GM03348 (cell line): ENCODE measurements at places on chromosomes 12 and 14.

- DNase-seq, result no peak
Measured at GRCh38 chr14:99188731-99189191, 83.2 kb downstream of the BCL11B start.

DNA sequence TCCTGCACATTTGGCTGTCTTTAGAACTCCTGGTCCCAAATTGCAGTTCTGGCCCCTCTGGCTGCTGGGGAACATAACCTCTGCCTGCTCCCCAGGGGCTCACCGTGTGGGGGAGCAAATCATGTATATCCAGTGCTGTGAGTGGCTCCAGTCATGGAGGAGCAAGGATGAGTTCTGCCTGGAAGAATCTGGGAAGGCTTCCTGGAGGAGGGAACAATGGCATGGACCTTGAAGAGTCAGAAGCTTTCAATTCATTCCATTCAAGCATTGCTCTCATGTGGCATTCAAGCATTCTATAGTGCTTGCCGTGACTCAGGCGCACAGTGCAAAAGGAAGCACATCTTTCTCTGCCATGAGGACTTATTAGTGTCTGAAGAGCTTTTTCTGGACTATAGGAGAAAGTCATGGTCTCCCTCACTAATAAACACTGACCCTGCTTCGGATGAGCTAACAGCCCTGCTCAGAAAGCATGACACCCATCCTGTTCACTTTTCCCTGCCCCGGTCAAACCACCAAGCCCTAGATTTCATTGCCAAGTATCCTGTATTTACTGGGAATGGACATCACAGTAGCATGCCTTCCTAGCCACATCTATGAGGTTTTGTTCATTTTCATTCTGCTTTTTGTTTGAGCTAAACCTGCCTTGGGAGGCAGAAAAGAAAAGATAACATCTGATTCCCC, 3.5 kb downstream of the IFI27 start:
- DNase-seq, result no peak

DNA sequence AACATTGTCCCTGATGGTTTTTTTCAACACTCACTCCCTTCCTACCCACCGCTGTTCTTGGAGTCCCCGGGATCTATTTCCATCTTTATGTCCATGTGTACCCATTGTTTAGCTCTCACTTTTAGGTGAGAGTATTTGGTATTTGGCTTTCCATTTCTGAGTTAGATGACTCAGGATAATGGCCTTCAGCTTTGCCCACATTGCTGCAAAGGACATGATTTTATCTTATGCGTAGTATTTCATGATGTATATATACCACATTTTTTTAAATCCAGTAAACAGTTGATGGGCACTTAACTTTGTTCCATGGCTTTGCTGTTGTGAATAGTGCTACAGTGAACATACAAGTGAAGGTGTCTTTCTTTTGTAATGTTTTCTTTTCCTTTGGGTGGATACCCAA, 123.5 kb upstream of the KITLG start:
- DNase-seq, result no peak

- peak; percentile 16 for DNase-seq
Measured at GRCh38 chr12:16555630-16556029, 50.3 kb downstream of the LMO3 start.

- no peak for DNase-seq
Measured at GRCh38 chr14:102200690-102201352, 61.1 kb downstream of the WDR20 start.

- DNase-seq, result peak; percentile 72
Measured at GRCh38 chr12:8914716-8915526, 612 bp downstream of the PHC1 start.

DNA sequence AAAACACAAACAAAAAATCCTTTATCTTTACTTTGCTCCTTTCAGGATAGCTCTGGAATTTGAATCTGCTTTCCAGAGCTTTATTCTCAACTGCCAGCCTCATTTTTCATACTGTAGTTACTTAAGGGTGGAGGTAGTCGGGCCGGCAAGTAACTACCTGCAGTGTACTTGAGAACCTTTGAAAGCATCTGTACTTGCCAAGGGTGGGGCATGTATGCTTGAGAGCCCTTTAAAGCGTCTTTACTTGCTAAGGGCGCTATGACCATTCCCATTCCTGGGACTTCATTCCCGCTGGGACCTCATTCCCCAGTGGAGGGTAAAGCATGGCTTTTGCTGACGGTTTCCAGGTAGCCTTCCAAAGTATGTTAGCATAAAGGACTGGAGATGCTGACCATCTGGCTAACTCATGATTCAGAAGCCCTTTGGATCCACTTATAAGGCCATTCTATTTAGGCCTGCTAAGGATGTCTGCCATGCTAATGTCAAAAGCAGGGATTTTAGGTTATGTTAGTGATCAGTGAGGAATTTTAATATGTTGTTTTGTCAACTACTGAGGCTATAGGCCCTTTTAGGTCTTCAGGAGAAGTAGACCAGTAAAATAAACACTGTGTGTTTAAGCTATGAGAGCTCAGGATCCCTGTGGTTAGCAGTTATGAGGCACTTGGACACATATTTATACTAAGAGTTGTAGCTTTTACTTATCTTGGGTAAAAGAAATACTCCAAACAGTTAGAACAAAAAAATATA, 74.9 kb downstream of the CRADD start:
- DNase-seq, result no peak

- no peak for DNase-seq
Measured at GRCh38 chr12:118980407-118981014, 830 bp upstream of the SRRM4 start.

DNA sequence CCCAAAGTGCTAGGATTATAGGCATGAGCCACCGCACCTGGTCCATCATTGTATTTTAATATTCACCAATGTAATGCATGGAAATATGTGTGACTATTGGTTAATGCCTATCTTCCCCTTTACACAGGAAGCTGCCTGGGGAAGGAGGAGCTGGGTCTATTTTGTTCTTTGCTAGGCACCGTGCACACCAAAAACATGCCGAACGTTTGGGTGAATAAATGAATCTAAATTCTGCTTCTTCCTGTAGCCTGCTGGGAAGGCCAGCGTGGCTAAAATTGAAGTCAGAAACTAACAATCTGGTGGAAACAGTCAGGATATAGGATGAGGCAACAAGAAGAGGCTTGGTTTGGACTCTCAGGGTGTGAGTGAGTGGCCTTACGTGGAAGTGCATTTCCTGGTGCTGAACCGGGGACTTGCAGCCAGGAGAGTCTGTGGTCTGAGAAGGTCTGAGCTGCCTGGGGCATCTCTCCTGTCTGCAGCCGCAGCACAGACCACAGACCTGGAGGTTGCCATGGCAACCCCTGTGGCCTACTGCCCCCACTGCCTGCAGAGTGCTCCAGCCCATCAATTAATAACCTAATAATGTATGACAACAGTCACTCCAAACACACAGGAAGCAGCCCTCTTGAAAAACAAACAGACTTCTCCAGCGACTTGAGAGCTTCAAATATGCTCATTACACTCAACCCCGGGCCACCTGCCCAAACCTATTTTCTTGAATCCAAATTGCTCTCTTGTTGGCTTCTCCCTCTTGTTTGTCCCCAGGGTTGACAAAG, 5.5 kb upstream of the GPR68 start:
- peak; percentile 33 for DNase-seq

DNA sequence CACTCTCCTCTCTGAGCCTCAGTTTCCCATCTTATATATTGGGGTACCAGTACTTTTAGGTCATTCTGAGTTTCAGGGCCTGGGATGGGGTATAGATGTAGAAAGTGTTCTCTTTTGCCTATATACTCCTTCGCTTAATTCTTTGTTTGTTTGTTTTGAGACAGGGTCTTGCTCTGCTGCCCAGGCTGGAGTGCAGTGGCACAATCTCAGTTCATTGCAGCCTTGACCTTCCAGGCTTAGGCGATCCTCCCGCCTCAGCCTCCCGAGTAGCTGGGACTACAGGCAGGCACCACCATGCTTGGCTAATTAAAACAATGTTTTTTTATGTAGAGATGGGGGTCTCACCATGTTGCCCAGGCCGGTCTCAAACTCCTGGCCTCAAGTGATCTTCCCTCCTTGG, 152.1 kb downstream of the AACS start:
- no peak for DNase-seq

DNA sequence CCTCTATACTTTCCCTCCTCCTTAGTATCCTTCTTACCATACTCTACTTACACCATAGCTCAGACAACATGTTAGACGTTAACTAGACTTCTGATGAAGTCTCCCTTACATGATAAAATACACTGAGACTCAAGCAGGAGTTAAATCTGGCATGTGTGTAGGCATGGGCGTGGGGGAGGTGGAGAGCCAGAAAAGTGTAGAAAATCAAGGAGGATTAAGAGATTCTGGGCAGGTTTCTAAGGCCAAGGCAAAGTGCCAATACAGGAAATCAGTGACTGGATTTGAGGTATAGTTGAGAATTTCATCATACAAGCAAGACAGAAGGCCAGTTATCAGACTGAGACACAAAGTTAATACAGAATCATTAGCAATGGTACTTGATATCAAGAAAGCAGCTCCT, 37.4 kb downstream of the EPS8 start:
- DNase-seq, result no peak

- no peak for DNase-seq
Measured at GRCh38 chr12:87336814-87337336, 692.3 kb downstream of the C12orf50 start.

DNA sequence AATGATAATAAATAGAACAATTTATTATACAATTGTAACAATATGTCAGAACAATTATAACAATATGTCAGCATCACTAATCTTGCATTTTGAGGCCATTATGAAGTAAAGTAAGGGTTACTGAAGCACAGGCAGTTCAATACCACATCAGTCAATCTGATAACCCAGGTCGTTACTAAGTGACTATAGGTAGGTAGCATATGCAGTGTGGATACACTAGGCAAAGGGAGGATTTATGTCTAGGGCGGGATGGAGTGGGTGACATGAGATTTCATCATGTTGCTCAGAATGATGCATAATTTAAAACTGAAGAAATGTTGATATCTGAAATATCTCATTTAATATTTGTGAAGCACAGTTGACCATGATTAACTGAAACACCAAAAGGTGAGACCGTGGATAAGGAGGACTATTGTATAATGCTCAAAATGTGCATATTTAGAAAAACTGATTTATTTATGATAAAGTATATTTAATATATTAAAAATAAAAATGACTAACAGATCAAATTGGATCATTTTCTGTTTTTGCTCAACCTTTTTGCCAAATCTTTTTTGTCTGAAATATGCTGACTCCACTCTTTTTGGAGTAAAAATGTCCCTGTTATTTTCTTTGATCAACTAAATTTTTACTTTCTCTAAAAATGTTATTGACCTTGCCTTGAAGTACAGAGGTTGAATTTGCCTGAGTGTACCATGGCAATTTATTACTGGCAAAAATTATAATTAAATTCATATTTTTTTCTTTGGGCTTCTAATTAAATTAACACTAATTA, 1189.4 kb upstream of the USP15 start:
- DNase-seq, result no peak

DNA sequence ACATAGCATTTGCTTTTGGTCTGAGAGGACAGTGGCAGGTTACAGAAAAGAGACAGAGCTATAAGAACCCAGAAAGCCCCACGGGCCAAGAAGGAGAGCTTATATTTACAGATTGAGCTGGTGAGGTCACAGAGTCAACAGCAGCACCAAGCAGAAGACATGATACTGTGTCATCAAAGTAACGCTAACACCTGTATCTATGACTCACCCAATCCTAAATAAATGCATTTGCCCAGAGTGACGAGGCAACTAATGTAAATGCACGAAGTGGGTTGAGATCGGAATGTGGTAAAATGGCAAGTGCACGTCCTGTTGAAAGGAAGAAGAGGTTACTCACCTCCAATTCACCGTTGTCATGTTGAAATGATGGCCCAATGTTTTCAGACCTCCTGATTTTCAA, 6.7 kb upstream of the CD163L1 start:
- no peak for DNase-seq

DNA sequence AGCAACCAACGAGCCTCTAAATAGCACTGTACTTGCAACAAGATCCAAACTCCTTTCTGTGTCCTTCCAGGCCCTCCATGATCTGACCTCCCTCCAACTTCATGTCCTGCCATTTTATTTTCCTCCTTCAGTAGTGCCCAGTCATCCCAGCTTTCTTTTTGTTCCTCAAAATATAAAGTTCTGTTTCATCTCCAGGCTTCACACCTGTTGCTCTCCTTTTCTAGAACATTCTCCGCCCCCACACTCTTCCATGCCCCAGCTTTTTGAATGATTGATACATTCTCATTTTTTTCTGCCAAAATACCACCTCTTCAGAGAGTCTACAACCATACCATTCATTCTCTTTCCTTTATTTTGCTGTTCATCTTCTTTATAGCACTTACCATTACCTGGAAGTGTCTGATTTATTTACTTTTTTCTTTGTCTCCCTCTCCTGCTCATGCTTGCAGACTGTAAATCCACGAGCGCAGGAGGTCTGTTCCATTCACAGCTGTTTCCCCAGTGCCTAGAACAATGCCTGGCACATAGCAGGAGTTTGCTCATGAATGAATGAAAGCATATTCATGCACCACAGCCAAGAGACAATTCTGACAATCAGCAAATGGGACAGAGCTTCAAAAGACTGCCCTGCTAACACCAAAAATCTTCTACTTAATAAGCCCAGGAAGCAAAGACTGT, 296.4 kb downstream of the RPAP3 start:
- DNase-seq, result no peak

- DNase-seq, result no peak
Measured at GRCh38 chr12:115691123-115691522, 586.4 kb downstream of the MED13L start.

DNA sequence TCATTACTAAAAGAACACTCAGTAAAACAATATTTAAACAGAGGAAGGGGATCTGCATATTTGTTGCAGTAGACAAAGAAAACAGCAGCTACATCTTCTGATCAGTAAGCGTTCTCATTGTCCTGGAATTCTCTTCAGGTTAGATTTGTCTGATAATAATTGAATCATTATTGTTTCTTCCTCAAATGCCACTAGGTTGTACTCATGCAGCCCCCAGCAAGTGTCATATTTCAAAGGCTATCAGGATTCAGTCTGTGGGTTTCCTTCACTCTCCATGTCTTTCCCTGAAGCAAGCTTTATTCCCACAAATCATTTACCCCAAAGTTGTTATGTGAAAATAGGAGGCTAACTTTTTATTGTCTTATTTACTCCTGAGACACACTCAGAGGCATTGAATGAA, 14.7 kb downstream of the PIK3C2G start:
- peak; percentile 8 for DNase-seq

- DNase-seq, result peak; percentile 38
Measured at GRCh38 chr12:65123435-65124063, 2.4 kb upstream of the WIF1 start.

DNA sequence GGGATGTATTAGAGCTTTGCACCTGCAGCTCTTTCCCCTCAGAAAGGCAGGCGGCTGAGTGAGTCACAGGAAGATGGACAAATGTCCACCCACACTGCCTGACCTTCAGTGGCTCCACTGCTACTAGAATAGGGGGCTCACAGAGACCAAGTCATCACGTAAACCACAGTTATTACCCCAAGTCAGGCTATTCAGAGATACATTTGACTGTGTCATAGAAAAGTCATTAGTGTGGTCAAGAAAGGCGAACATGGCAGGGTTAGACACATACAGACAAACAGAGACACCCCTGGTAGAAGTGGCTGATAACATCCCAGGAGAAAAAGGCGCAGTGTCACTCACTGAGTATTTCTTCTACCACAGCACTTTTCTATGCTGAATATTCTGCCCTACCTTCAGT, 36.0 kb downstream of the GCH1 start:
- DNase-seq, result no peak

GRCh38 chr12:92739113-92739512, 36.3 kb downstream of the PLEKHG7 start:
- DNase-seq, result no peak
